Activated T-cell treated with anti-CD3 and anti-CD28 coated beads, Interleukin-2, amount 50 U/mL, for 48 hours (primary cell): ENCODE measurements at places on chromosomes 2 and 18.

GRCh38 chr18:45837283-45838070, 12.0 kb downstream of the SIGLEC15 start:
- DNase-seq: peak; percentile 72

- DNase-seq: no peak
Observed at GRCh38 chr2:220001751-220002150, 374.3 kb downstream of the SLC4A3 start.

DNA sequence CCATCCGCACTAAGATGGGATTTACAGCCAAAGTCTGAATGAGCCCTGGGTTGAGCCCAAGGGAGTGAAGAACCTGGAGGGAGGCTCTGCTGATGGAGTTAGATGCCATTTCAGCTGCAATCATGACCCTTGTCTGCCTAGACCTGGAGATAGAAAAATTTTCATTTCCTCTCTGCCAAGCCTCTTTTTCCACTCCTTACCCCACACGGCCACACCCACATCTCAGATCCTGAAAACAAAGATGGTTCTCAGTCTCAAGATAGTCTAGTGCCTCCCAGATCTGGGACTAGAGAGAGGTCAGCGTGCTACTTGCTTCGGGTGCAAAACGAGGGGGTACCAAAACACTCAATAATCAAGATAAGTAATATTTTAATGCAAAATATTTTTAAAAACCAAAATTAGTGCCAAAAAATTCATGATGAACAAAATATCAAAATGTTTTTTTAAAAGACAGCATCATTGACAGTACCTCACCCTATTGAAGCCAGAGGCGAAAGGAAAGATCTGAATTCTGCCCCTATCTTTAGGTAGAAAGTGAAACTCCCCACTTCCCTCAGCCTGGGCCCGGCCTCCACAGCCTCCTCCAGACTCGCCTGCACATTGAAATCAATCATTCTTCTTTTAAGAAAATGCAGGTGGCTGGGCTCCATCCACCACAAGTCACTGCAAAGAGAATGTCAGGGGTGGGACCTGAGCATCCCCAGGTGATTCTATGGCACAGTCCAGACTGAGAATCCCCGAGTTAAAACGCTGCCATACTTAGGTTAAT, 57.8 kb upstream of the GPR45 start:
- DNase-seq: no peak

DNA sequence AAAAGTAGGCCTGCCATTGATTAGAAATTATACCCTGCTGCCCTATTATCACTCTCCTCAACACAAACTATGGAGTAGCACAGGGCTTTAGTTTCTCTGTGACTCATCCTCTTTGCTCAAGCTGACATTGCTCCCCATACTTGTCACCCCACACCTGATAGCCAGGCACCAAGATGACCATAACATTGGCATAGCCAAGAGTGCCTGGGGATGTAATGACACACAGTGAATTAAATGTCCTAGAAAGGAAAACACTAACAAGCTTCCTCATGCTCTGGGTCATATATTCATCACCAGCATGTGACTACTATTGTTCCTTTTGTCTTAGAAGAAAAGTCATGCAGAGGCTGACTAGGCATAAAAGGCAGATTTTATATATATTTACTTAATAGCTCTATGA, 137.8 kb upstream of the RND3 start:
- no peak for DNase-seq

- no peak for DNase-seq
Observed at GRCh38 chr2:6999211-6999877, 82.1 kb downstream of the RNF144A start.

GRCh38 chr18:28576941-28577340, 400.0 kb upstream of the CDH2 start:
- DNase-seq: no peak
